ENCODE measurements at places on chromosomes 7 and 10.

- DNase-seq: no peak
Measured at GRCh38 chr10:131921184-131921583, 20.4 kb downstream of the PPP2R2D start.

DNA sequence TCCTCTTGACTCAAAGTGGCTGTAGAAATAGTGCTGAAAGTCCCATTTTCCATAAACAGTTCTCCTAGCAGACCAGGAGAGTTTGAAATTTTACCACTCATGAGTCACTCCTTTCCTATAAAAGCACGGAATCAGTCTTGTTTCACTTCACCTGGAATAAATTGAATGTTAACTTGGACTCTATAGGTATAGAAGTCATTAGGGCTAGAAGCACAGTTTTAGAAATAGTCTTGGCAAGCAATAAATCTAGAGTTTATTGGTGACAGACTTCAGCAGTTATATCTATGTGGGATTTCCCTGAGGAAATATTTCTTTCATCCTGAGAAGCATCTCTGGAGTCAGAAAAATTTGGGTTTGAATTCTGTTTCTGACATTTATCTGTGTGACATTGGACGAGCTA, 212.4 kb downstream of the RNLS start:
- DNase-seq: no peak

- no peak for DNase-seq
Measured at GRCh38 chr10:102850025-102850518, 4.0 kb upstream of the BORCS7 start.

GRCh38 chr7:54839575-54840213, 80.7 kb upstream of the SEC61G start:
- no peak for DNase-seq

GRCh38 chr10:106967452-106967851, 197.1 kb downstream of the SORCS1 start:
- DNase-seq: no peak

GRCh38 chr7:105028004-105028403, 14.0 kb downstream of the KMT2E start:
- DNase-seq: no peak

- peak; percentile 33 for DNase-seq
Measured at GRCh38 chr7:128035712-128036111, 4.5 kb upstream of the LRRC4 start.

- DNase-seq: no peak
Measured at GRCh38 chr7:1669954-1670893, at the start of gene ELFN1. ELFN1 (plus strand) TSS chr7:1670277; CDS start chr7:1744597, 74,320 bp downstream.

GRCh38 chr7:110442381-110442837, 648.5 kb upstream of the LRRN3 start:
- peak; percentile 13 for DNase-seq

DNA sequence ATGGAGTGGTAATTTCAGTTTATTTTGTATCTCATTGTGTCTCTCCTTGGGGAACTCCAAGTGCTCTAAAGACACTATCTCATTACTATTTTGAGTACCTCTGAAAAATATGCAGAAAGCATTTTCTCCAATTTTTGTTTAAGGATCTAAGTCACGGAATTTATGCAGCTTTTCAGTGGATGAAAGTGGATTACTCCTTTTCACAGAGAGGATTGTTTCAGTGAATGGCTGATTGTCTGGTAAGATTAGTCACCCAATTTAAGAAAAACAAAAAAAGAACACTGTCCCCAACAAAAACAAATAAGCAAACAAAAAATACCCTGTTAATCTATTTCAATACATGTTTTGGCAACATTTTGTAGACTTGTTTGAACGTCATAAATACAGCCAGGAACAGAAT, 338.3 kb upstream of the TEX47 start:
- DNase-seq: no peak

- DNase-seq: no peak
Measured at GRCh38 chr10:49359349-49360270, 36.3 kb downstream of the DRGX start.

GRCh38 chr10:87816898-87817608, 973 bp downstream of the ATAD1 start:
- no peak for DNase-seq

DNA sequence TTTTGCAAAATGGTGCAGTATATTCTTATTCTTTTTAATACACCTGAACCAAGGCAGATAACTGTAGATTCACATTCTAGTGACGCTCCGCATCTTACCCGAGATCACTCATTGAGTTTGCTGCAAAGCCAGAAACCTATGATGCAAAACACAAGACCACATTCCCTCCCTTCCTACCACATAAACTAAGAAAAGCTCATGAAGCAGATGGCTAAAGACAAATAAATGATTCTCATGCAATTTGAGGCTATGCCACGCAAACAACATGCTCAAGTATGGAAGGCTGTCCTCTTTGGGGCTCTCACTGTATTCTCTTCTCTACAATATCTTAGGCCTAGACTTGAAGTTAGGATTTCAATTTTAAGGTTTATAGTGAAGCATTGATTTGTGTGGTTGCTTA, 95.0 kb upstream of the BMPER start:
- DNase-seq: no peak

DNA sequence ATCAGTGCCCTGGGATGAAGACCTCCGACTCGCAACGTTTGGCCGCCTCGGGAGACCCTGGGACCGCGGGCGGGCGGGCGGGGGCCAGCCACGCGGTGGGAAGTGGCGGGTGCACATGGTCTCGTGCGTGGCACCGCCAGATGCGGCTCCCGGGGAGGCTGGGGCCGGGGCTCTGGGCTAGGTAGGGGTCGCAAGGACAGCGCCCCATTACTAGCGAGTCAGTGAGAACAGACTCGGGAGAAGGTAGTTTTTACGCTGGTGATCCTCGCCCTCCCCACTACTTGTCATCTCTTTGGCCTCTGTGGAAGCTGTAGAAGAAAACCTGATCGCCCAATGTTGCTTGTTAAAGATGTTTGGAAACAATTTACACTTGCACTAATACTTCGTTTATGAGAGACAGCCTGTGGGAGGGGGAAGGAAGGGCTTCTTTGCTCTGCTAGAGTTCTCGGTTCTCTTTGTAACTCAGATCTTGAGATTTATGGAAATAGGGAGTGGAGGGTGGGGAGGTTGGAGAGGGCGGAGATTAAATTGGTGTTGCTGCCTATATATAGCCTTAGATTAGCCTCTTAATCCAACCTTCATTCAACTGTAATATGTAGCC, 591 bp downstream of the BZW2 start:
- DNase-seq: no peak

GRCh38 chr7:55369427-55370400, 4.6 kb downstream of the LANCL2 start:
- DNase-seq: no peak

DNA sequence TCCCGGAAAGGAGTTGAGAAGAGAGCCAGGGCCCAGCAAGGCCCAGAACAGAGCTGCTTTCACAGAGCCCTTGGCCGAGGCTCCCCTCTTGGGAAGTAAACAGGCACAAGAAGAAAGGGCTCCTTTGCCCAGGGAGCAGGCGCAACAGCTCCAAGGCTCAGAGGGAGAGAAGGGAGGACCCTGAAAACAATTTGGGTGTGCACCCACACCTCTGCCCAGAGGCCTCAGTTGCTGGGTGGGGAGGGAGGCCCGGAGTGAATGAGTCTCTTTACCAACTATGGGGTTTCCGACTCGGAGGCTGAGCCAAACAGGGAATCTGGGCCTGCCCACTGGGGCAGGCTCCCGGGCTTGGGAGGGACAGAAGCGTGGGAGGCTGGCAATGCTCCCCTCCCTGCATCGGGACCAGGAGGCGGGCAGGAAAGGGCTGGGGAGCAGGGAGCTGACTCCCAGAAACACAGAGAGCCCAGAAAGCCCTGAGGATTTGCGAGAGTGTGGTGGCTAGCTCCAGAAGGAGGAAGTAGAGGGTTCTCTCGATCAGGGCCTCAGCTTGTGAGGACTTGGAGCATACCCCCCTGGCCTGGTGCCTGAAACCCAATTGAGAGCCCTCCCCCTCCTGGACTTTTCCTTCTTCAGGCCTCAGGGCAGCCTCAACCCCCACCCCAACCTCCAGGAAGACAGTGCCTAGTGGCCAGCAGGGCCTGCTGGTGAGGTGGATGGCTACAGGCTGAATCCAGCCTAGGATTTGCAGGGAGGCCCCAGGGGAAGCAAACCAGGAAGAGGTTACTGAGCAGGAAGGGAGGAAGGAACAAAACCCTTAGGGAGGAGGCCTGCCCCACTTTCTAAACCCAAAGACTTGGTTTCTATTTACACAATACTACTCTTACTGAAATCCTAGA, 6.2 kb downstream of the C10orf105 start:
- DNase-seq: no peak

DNA sequence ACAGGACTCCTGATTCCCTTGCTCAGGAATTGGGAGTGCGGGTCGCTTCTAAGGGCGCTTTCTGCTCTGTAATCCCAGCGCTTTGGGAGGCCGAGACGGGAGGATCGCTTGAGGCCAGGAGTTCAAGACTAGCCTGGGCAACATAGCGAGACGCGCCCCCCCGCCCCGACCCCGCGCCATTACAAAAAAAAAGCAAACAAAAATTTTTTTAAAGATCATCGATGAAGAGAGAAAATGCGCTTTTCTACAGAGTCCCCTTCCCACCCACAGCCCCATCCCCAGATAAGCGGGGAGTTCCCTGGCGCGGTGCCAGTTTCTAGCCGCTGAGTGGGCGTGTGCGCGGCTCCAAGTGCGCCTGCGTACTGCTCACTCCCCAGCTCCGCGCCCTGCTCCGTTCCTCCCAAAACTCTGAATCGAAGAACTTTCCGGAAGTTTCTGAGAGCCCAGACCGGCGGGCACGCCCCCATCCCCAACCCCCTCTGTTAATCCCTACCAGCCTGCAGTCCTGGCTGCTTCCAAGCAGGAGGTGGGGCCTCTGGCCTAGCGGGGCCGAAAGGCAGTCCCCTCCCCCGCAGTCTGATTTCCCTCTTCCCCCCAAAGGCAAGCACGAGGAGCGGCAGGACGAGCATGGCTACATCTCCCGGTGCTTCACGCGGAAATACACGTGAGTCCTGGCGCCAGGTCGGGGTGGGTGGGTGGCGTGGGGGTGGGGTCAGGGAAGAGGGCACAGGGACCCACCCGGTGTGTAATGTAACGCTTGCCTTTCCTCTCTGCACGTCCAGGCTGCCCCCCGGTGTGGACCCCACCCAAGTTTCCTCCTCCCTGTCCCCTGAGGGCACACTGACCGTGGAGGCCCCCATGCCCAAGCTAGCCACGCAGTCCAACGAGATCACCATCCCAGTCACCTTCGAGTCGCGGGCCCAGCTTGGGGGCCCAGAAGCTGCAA, 1.0 kb downstream of the HSPB1 start:
- DNase-seq: peak; percentile 83

GRCh38 chr7:111730476-111731300, 168.4 kb upstream of the IMMP2L start:
- DNase-seq: no peak

DNA sequence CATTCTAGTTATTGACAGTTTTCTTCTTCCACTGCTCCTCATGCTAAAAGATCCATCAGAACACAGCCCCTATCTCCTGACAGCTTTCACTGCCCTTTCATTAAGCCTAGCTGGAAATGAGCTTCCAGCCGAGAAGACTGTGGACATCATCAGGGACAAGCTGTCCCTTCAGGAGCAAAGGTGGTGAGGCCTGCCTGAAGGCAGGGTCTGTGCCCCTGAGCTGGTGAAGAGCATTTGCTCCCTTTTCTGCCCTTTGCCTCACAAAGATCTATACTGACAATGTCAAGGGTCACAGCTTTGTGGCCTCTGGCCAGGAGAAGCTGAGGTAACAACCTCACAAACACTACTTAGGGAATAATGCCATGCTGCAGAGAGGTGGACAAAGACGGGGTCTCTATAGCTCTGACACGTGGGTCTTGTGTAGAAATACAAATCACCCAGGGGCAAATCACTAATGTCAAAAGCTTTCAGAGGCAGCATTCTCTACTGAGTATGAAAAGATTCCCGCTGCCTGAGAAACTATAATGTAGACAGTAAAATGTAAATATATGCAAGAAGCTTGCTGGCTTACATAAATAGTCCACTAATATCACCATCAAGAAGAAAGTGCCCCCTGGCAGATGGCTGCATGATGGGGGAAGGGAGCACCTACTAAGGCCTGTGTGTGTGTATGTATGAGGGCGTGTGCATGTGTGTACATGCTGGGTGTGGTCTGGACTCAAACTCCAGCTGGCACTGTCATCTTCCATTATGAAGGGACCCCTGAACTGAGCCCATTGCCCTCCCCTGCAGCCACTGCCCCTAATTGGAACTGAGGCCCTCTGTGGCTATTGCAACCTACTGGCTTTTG, 55.8 kb downstream of the HBP1 start:
- no peak for DNase-seq

GRCh38 chr7:32670110-32671025, 175.1 kb downstream of the AVL9 start:
- DNase-seq: no peak

DNA sequence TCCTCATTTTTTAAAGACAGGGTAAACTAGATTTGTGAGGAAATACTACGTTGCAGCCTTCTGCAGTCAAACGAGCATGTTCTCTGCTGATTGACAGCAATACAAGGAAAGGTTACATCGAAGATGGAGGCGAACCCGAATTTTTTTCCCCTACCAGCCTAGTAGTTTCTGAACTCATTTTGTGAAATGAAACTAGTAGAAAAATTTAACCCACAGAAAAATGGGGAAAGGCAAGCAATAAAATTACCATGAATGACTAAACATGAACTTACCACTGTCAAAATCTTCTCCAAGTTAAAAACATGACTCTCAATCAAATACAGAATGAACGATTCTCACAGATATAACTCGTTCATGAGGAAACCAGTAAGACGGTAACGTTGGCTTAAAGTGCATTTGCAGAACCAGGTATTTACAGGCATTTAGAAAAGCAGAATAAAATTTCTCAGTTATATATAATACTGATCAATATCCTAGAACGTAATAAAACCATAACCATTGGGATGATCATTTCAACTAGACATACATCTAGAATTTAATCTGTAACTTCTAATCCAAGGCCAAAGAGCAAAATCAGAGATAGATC, 73.9 kb downstream of the CELF2 start:
- DNase-seq: no peak

DNA sequence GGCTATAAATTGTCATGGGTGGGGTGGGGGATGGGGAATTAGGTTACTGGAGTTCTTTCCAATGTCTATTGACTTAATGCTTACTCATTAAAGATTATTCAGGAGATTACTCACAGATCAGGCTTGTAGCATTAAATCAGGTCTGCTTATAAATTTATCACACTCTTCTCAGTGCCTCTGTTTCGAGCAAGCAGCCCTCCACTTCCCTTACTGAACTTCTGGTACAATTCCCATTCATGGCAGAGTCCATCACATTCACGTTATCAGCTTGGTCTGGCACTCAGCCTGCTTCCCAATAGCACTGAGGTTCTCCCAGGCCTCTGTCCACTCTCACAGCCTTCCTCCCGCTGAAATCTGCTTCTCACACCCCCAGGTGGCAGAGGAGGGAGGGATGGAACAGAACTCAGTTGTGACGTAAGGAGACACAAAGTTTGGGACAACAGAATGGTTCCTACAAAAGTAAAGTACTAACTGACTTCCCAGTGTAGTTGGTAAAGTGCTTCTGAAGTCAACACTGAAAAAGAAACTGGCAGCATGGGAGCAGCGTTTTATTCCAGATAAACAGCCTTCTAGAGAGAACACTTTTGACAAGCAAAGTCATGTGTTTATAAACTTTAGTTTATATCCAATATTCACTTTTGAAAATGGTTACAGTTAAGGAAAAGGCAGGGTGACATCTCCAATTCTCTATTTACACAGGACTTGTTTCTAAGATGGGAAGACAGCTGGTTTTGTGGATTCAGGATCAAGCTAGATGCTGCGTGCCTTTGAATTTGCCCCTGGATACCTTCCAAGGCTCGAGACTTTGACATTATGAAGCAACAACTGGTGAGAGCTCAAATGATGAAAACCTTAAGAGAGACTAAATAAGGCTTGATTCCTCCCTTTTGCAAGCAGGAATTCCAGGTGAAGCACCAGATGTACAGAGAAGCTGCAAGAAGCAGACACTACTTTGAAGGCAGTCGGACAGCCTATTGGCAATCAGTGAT, 81.4 kb downstream of the ATXN7L1 start:
- DNase-seq: no peak

GRCh38 chr10:74826142-74827044, at the start of gene KAT6B:
KAT6B (plus strand) TSS chr10:74826600; CDS start chr10:74842858, 16,258 bp downstream.
- peak; percentile 98 for DNase-seq

Data from NCI-H446 (cell line).